Left kidney (tissue), 8 donors: ENCODE measurements at places on chromosomes 6 and 20.

DNA sequence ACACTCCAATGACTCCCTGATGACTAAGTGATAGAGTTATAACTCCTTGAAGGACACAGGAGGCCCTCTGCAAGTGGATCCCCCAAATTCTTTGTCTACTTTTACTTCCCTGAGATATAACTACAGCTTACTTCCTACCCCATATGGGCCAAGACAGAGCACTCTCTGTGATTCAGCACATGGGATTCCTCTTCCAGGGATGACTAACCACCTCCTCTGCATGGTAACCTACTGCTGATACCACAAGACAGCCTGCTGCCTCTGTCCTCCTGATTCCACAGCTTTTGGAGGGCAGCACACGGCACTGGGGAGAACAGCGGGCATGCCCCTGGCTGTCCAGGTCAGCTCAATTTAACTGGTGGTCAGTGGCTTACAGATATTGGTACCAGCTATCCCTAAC lies 675.7 kb upstream of the AGPAT4 start:
- no peak for DNase-seq

DNA sequence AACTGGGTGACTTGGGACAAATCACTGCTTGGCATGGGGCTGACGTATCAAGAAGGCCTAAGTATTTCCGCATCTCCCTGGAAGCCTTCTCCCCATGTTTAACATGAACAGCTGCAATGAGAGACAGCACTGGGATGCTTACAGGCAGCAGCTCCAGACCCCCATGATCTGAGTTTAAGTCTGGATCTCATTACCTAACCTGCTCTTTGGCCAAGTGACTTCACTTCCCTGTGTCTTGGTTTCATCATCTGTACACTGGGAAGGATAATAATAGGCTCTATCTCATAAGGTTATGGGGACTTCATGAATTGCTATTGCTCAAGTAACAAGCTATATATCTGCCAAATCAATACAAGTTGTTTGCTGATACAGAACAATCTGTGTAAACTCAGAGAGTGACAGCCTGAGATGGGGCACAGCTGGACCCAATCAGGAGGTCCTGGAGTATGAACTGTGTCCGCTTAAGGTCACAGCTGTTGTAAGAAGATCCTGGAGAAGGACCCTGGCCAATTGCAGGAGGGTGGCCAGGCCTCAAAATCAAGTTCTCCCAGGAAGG lies 56.0 kb downstream of the TGM2 start:
- no peak for DNase-seq

DNA sequence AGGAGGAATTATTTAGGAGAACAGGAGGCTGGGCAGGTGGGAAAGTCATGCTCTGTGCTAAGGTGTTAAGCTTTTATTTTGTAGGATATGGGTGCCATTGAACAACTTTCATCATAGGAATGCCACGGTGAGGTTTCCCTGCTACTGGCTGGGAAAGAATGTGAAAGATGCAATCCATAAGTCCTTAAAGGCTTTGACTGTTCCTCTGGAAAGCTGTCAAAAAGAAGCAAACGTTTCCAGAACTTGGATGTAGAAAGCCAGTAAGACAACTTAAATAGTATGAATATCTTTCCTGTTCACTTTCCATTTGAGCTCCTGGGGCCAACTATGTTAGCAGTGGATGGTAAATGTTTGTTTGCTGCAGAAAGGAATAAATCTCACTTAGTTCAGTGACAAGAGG lies 574.4 kb downstream of the RNF144B start:
- DNase-seq, result no peak

- no peak for DNase-seq
Observed at GRCh38 chr20:4999788-5000187, 1.5 kb downstream of the SLC23A2 start.

DNA sequence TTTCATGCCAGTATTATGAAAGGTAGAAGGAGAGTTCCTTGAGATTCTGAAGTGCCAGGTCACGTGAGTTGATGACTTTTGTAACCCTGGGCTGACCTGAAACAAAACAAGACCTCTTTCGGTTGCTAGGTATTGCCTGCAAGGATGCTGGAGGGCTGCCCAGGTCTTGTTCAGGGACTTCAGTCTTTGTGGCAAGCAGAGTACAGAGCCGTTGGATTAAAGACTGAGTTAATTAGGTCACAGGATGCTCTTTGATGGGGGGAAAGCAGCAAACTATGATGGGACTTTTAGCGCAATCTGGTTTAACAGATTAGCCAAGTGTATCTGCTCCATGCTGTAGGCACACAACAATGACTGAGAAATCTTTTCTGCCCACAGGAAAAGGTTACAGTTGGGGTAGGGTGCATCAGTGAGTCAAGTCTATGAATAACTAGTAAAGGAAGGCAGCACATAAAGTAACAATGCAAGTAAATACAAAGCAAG lies 12.8 kb upstream of the ELOVL5 start:
- no peak for DNase-seq

- no peak for DNase-seq
Observed at GRCh38 chr20:53448875-53449274, 144.8 kb downstream of the ZNF217 start.

- no peak for DNase-seq
Observed at GRCh38 chr6:129874837-129875236, 13.7 kb upstream of the TMEM244 start.

- no peak for DNase-seq
Observed at GRCh38 chr20:60104993-60105803, 147.0 kb downstream of the CDH26 start.

DNA sequence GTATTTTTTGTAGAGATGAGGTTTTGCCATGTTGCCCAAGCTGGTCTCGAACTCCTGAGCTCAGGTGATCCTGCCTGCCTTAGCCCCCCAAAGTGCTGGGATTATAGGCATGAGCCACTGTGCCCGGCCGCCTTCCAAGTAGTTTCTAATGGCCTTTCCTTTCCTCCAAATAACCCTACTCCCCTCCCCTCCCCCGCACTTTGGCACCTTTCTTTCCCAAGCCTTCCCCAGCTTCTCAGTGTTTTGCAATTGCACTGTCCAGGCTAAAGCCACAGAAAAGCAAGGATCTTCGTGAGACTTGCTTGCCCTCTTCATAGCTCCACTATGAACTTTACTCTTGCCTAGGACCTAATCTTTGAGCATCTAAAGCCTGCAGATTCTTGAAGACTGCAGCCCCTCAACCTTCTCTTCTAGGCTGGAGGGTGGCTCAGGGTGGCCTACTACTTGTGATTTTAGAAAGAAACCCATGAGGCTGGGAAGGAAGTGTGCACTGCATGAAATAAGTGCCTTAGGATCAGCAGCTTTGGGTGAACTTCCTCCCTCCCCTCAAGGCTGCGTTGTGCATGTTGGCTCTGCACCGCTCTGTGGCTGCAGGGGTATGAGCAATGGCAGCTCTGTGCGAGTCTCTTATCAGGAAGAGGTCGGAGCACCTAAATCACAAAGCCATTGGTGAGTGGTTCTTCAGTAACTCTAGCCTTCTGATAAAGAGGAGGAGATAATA lies 152.4 kb upstream of the SNX9 start:
- no peak for DNase-seq

- DNase-seq, result no peak
Observed at GRCh38 chr6:119028091-119028490, 50.4 kb downstream of the FAM184A start.

DNA sequence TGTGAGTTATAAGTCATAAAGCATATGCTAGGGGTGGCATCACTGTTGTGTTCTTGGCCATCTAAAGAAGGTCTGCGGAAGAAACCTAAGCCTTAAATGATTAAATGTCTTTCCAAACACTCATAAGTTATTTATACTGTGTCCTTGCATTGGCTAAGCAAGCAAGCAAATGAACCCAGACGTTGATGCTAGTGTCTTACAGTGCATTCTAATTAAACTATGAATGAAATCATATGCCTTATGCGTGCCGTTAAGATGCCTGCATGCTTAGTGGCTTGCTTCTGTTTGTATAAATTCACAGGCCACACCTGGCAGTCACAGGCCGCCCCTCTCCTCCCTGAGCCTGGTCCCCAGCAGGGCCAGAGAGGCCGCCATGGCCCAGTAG lies 49.9 kb downstream of the RIN2 start:
- DNase-seq, result no peak

- DNase-seq, result peak; percentile 74
Observed at GRCh38 chr6:150767571-150768018, 97.9 kb upstream of the MTHFD1L start.

- DNase-seq, result peak; percentile 47
Observed at GRCh38 chr6:38671885-38672467, 31.0 kb downstream of the GLO1 start.

DNA sequence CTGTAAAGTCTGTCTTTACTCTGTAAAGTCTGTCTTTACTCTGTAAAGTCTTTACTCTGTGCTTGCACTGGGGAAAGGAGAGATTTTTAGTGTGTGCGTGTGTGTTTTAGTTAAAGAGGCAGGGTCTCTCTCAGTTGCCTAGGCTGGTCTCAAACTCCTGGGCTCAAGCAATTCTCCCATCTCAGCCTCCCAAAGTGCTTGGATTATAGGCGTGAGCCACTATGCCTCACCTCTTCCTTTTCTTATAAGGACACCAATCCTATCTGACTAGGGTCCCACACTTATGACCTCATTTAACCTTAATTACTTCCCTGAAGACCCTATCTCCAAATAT lies 93.8 kb downstream of the JPH2 start:
- no peak for DNase-seq

DNA sequence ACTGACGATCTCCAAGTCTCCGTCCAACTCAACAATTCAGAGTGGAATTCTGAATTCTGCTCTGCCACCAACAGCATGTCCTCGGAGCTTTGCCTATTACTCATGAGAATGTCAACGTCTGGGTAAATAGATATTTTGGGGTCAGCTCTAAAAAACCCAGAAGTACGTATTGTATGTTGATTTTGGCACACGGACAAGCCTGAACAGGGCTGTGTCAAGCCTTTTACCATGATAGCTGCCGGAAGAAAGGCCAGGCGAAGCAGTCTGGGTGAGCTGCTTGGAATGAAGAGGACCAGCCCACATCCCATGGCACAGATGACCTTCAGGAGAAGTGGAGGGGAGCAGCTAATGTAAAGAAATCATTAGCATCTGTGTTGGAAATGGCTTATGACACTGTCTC lies 88.0 kb upstream of the JAG1 start:
- no peak for DNase-seq

DNA sequence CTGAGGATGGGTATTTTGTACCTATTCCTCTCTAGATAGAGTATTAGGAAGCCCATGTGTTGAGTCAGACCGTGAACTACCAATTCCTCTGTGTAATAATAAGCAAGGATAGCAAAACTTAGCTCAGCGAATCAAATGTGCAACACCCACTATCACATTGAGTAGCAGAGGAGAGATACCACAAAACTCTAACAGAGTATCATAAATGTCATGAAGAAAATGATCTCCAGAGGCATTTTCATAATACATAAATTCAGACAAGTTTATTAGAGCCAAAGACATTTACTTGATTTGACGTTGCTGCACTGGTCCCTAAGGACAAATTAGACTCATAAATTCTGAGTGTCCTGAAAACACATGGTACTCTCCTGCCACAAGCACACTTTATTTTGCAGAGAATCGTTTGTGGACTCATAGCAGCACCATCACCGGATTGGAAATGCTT lies 245.2 kb downstream of the HAO1 start:
- no peak for DNase-seq

DNA sequence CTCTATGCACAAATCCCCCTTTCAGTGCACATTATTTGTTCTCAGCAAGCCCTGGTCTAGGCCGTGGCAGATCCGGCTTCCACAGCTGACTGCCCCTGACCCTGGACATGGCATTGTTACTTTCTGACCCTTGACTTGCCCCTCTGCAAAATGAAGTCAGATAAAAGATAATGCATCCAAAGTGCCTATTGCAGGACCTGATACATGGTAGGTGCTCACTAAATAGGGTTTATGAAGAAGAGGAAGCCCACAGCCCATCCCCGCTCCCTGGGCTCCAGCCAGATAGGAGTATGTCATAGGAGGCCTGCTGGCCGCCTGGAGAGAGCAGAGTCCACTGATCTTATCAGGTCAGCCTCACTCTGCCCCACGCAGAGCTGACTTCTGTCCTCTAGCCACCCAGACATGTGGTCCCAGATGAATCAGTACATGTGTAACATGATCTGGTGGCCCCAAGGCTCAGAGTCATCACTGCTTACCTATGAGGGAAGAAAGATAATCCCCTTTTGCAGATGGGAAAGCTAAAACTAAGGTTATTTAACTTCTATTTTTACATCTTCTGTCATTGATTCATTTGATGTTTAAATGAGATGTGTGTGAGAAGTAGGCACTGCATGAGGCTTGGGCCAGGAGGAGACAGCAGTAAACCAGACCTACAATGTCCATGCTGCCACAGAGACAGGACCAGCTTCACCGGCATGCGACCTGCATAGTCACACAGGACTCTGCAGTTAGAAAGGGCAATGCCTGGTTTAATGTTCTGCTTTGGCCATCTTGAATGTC lies 20.4 kb downstream of the MAFB start:
- DNase-seq, result no peak

GRCh38 chr6:3226481-3227362 lies 731 bp downstream of the TUBB2B start:
- peak; percentile 75 for DNase-seq

DNA sequence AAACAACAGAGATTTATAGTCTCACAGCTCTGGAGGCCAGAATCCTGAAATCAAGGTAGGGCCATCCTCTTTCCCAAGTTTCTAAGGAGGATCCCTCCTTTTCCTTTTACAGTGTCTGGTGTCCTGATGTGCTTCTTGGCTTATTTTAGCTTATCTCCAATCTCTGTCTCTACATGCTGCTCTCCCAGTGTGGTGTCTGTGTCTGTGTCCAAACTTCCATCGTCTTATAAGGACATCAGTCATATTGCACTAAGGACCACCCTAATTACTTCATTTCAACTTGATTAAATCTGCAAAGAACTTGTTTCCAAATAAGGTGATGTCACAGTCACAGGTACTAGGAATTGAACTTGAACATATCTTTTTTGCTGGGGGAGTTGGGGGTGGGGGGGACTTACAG lies 529.6 kb downstream of the DHX35 start:
- no peak for DNase-seq

DNA sequence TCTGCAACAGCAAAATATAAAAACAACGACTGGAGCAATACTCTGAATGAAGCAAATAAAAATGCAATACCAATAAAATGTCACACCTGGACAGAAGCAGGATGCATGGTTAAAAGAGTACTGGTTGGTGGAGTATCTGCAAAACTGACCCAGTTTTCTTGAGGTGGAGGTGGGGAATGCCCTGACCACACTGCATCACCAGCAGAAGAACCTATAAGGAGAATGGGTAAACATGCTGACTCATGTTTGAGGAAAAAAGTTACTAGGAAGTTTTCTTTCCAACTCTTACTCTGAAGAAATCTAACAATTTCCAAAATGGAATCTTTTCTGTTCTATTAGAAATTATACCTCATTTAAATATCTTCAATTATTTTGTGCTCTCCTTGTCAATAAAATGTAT lies 43.6 kb downstream of the REPS1 start:
- DNase-seq, result no peak
